NCI-H1436 (cell line): ENCODE measurements at places on chromosomes 11 and 22.
A peak's percentile ranks its signal among the peaks of the same experiment; 100 is the strongest.

GRCh38 chr11:12757416-12757815 is 83.2 kb downstream of the TEAD1 start:
- no peak for DNase-seq

DNA sequence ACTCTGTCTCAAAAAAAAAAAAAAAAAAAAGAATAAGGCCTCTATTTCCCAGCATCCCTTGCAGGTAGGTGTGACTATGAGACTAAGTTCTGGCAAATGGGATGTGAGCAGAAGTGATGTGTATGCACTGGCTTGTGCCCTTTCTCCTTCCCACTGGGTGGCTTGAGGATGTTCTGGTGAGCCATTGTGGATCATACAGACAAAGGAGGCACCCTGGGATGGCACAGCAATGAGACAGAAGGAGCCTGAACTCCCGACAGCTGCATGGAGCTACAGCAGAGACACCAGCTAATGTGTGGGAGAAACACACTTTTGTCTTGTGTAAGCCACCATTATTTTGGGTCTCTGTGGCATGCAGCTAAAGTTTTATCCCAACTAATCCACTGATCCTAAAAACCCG is 10.6 kb upstream of the SORL1 start:
- no peak for DNase-seq

- DNase-seq = no peak
These were observed 52.4 kb downstream of the KCNC1 start for GRCh38 chr11:17786824-17787525.

DNA sequence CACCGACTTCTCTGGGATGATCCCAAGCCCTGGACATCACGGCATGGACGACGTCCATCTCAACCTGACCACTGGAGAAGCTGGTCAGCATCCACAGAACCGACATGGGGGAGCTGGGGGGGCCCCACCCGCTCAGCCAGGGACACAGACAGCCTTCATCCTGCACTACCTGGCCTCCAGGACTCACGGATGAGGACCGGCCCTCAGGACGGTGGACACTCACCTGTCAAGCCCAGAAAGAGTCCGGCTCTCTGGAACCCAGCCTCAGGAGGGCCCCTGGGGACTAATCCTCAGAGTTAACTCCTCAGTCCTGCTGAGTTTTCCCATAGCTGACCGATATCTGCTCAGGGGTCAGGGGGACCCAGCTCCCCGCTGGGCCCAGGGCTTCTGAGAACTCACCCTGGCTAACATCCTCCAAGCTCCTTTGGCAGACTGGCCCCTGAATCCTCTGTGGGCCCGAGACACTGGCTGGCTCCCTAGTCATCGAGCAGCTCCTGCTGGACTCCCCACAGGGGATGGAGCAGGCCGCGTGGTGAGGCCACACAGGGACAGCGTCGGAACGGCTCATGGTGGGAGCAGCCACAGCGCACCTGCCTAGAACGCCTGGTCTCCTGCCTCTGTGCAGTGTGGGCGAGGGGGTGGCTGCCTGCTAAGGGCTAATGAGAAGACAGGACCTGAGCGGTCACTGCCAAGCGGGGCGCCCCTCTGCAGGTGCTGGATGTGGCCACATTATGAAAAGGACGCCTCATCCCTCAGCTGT is 649.2 kb downstream of the BRD1 start:
- DNase-seq = no peak

DNA sequence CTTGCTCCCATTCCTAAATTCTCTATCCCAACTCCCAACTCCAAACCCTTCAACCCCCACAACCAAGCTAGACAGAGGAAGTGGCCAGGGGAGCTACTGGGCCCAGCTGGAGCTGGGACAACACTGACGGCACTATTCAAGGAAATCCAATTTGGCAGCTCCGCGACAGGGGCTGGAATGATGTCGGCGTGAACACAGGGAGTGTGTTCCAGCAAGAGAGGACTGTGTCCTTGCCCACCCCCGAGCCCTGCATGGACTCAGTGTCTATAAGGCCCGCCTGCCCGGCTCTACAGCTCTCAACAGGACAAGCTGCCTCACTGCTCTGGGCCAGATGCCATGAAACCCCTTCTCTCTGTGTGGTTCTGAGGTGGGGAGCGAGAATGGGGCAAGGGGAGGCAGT is 11.3 kb downstream of the PCSK7 start:
- DNase-seq = no peak

DNA sequence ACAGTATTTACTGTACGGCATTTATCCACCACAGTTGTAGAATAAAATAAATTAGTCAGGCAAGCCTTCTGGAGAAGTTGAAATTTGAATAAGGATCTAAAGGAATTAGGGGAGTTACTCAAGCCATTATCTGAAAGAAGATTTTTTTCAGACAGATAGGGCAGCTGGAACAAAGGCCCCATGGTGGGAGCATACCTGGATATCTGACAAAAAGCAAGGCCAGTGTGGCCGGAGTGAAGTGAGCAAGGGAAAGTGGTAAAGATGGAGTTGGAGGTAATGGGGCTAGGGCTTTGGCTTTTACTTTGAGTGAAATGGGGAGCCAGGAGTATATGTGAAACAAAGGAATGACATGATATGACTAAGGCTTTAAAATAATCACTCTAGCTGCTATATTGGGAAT is 45.7 kb upstream of the PSMA1 start:
- no peak for DNase-seq

- DNase-seq = no peak
These were observed 33.9 kb upstream of the FJX1 start for GRCh38 chr11:35584321-35584720.

DNA sequence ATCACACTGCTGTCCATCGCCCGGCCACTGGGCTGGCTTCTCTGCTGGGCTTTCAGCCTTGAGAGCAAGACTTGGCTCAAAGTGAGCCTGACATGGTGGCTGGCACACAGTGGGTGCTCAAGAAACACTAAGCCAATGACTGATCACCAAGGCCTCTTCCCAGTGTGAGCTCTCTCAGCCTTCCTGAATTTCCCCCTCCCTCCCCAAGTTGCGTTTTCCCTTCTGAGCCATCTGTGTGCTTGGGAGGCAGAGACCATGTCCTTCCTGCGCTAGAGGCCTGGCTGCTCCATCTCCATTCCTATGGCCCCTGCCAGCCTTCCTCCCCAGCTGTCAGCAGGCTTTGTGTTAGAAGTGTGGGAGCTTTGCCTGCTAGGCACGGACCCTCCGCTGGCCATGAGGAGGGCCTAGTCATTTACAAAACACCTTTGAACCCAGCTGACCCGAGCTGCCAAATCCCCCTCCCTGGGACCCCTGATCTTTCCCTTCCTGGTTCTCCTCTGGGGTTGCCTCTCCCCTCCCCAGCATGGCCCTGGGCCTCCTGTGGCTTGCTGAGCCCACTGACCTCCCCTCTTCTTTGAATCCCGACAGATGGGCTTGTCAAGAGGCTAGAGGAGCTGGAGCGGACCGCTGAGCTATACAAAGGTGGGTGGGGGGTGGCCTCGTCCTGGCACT is 13.2 kb downstream of the PICK1 start:
- DNase-seq = no peak

DNA sequence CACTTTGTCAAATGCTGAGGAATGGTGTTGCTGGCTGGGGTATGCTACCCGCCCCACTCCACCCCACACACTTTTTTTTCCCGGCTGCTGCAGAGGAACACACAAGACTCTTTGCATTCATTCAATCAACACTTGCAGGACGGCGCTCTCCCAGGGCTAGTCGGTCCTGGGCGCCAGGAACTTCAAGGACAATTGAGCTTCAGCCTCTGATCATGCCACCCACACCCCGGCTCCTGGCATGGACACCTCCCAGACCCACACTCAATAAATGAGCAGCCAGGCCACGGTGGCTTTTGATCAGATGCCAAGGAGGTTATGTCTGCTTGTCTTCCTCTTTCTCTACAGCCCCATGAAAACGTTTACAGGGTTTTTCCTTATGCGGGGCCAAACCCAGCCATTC is 19.8 kb downstream of the TPST2 start:
- DNase-seq = no peak

DNA sequence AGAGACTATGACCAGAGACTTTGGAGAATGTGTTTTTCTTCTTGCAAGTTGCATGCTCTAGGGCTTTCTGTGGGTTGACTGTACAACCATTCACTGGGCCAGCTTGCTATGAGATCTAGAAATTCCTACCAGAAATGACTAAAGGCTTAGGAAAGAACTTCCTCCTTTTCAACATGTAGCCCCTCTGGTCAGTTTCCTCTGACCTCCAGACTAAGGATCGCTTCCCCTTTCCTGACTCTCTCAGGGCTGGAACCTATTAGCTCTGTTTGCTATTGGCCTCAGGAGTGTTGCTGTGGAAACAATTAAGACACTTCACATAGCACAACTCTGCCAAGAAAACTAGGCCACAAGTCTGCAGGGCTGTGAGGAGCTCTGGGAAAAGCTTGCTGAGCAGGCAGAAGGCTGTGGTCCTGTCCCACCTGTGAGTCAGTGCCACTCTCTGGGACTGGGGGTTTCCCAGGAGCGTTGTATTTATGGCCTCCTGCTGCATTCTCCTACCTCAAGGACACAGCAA is 10.7 kb downstream of the CRY2 start:
- DNase-seq = no peak

GRCh38 chr11:44963136-44963535 is 12.5 kb upstream of the TP53I11 start:
- DNase-seq = no peak

- no peak for DNase-seq
These were observed 57.2 kb upstream of the PRDM11 start for GRCh38 chr11:45089251-45089650.

DNA sequence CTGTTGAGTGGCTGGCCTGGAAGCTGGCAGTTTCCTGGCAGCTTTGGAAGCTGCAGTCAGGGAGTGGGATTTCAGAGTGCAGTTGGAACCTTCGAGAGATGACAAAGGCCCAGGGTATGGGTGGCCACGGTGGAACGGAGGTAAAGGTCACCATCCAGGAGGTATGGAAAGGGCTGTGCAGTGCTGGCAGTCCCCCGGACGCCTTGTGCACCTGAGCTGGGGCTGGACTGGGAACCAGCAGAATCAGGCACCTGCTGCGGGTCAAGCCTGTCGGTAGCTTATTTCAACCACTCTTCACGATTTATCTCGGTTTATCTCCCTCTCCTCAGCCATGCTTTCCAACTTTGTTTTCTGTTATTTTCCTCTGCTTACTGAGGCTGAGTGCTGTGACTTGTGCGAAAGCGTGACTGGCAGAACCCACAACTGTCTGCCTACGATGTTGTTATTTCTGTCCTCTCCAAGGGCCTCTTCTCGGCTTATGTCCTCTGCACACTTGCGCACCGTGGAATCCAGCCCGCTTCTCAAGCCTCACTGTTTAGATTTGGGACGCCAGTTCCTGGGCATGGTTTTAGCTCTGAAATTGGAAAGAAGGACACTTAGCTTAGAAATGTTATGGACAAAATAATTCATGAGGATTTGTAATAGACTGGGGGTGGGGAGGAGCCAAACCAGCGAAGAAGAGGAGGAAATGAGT is 24.0 kb upstream of the ATXN10 start:
- no peak for DNase-seq

DNA sequence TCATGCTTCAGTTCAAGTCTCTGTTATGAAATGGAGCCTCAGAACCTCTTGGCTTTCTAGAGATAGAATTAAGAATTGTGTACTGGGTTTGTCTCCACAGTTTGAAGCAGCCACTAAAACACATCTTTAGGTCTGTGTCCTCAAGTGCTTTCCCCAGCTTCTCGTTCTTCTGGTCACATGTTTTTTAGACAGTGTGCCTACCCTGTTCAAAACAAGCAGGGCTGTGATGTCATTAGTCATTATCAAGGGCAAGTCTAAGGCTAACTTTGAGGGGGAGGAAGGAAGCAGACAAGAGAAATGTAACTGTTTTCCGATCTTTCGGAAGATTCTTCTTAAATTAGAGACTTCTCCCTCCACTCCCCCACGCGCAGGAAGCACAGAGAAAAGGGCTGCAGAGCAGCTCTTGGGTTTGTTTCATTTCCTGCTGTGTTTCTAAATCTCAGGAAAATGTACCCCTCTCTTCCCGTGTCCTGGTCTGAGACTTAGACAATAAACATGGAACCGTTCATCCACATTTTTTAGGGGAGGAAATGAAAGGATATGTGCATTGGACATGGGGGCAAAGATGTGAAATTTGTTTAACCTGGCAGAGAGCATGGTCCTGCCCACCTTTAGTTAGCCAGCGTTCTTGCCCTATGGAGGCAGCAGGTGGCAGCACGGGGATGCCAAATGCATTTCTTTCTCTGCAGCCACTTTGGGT is 3.1 kb downstream of the AKIP1 start:
- DNase-seq = peak; percentile 37

- DNase-seq = no peak
These were observed 42.4 kb downstream of the KCNJ4 start for GRCh38 chr22:38412435-38413084.
